ENCODE measurements at places on chromosomes 7 and 10.

DNA sequence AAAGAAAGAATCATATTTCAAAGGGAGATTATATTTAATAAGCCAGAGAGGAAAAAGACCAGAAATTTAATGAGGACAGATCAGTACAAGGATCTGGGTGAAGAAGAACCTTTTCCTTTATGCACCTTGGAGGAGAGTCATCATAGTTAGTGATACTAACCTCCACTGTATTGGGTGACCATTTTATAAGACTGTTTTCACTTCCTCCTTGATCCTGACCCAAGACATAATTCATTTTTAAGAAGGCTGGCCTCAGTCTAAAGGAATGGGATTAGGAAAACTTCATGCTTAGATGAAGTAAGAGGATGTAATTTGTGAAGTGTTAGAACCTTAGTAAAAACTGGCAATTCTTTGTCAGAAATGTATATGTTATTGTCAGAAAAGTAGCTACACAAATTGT, 68.6 kb downstream of the ADAM22 start:
- DNase-seq, result no peak

GRCh38 chr7:2243458-2243857, 1.4 kb downstream of the NUDT1 start:
- DNase-seq, result no peak

DNA sequence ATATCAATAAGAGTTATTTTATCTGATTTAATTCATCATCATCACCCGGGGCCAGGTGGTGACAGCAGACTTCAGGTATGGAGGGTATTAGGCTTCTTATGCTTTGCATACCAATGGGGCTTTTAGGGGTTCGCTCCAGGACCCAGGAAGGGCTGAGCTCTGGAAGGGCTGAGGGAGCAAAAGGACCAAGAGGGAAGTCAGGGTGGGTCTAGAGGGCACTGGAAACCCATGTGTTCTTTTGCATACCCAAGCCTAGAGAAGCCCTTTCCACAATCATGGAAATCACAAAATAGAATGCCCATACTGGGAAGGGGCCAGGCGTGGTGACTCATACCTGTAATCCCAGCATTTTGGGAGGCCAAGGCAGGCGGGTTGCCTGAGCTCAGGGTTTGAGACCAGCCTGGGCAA, 30.9 kb upstream of the VCL start:
- DNase-seq, result no peak

DNA sequence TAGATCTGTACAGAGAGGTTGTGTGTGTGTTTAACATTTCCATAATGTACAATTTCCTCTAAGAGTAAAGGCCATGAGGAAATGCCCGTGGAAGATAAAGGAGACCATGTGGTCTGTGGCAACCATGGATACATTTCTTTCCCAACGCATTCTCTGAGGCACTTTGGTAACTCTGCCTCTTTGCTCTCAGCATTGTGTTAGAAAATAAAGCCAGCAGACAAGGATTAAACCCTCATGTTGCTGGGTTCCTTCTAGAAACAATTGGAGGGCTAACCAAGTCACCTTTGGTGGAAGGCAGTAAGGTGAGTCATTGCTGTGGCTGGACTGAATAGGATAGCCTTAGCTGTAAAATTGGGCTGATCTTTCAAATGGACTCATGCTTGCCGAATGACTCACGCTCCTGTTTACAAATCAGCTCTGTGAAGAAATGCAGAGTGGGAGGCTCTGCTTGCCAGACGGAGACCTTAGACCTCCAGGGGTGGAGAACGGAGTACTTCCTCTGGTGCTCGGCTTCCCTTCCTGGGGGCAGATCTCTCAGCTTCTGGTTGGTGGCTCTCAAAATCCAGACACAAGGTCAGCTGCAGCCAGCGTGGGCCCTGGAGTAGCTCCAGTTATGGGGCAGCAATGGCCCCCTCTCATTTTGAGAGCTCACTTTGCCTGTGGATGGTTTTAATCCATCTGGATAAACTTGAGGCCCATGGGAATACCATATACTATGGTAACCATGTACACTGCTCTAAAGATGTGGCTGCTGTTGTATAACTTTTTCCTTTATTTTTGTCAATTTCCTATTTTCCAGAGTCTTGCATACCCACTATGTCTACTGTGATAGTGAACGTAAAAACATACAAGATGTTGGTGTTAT, 137.3 kb downstream of the TCF7L2 start:
- peak; percentile 97 for DNase-seq

DNA sequence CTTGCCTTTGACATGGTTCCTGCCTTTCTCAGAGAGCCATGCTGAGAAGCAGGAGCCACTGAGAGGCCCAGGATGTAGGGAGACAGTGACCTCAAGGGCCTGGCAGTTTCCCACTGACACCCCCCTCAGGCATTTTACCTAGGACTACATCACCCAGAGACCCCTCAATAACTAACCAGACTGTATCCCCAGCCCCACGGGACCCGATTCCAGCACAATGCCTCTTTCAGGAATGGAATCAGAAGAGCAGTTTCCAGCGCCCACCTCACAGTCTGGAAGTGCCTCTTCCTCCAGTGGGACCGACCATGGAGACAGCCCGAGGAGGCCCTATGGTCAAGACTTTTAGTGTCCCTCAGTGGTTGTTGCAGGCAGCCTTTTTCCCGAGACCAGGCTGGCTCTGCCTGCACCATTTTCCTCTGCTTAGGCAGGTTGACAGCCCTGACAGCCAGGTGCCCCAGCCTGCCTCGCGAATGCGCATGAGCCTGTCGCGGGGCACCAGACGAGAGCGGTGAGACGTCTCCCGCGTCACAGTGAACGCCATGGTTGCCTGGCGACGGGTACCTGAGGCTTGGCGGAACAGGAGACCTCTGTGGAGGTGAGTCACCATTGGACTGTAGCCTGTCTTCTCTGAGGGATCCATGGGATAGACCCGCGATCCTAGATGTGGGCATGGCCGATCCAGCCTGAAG, 28.4 kb upstream of the ZNF273 start:
- no peak for DNase-seq

All from pulmonary artery endothelial cell (primary cell).